ENCODE measurements at places on chromosomes 12 and 14.

GRCh38 chr12:104707794-104708558 is 250.1 kb downstream of the SLC41A2 start:
- no peak for DNase-seq

GRCh38 chr14:104445086-104445485 is 134.5 kb upstream of the C14orf180 start:
- no peak for DNase-seq

DNA sequence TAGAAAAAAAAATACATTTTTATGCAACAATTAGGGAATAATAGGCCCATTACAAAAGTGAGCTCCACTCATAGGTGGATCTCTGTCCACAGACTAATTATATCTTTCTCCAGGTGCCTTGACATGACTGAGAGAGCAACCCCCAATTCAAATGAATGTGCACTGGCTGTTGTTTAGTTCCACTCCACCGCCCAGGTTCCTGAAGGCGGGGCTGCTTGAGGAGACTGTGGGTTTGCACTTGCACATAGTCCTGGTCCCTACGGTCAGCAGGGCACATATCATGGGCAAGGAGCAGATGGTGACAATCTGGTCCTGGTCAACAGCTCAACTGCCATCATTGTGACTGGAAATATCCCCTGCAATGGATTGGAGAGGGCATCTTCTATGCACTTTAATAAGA is 195.6 kb upstream of the PWP1 start:
- DNase-seq, result no peak

- no peak for DNase-seq
Observed at GRCh38 chr12:51818566-51819300, 29.8 kb downstream of the FIGNL2 start.

GRCh38 chr12:34294671-34295365 is 272.5 kb downstream of the ALG10 start:
- DNase-seq, result no peak

GRCh38 chr14:69997849-69998248 is 118.6 kb downstream of the SMOC1 start:
- no peak for DNase-seq
